ENCODE measurements at places on chromosomes 11 and 22. TPM values are rescaled to one million over a fixed set of nuclear protein-coding genes. Genes with fewer than 3 reads are reported as not detected.
A peak's percentile ranks its signal among the peaks of the same experiment; 100 is the strongest.

GAL3ST3 gene
- 1.9 TPM for polyA plus RNA-seq

PRODH gene
- polyA plus RNA-seq = 0.03 TPM

DNA sequence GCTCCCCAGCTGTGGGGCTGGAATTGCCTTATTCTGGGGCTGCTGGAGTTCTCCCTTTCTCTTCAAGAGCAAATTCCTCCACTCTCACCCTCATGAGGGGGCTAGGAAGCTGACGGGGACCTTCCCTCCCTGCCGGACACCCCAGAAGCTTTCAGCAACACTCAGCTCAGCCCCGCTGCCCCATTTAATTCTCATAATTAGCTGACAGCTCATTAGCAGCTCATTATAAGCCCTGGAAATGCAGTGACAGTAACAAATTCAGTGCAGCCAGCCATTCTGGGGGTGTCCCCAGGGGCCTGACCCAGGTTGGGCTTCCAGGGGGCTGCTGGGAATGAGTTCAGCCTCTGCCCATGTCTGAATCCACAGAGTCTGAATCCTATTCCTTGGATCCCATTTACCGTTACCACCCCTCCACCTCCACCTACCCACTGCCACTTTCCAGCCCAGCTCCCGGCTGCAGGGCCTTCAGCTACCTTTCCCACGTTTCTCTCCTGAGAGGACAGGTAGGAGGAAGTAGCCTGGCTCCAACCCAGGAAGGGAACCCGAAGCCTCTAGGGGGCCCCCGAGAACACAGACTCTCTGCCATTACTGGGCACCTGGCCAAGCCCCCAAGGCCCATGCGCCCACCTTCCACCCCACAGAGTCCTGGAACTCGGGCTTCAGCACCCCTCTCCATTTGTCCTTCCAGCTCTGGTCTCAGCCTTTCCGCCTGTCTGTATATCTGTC lies 101.7 kb upstream of the LMO1 start:
- DNase-seq = no peak

GRCh38 chr11:57482782-57483561 lies 22.6 kb downstream of the RTN4RL2 start:
- DNase-seq = peak; percentile 96

- DNase-seq = no peak
Measured at GRCh38 chr11:14081581-14082231, 119.2 kb downstream of the SPON1 start.

DNA sequence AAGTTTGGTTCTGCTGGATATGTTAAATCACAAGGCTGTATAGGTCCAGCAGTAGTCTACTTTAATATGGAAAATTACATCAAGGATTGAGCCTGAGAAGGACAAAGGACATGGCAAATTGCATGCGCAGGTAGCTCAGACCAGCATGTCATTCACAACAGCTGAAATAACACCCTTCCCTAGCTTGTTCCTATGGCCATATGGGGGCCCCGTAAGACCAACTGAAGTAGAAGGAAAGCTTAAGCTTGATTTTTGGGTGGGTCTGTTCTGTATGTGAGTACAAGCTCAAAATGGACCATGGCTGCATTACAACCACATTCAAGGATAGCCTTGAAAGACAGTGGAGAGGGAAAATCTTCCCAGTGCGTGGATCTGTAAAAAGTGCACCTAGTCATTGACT lies 20.6 kb upstream of the PDE3B start:
- no peak for DNase-seq

DNA sequence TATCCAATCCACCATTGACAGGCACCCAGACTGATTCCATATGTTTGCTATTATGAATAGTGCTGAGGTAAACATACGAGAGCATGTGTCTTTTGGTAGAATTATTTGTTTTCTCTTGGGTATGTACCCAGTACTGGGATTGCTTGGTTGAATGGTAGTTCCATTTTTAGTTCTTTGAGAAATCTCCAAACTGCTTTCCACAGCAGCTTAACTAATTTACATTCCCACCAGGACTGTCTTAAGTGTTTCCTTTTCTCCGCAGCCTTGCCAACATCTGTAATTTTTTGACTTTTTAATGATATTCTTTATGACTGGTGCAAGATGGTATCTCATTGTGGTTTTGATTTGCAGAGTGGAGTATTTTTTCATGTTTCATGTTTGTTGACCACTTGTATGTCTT lies 8.3 kb downstream of the FDX1 start:
- no peak for DNase-seq

GRCh38 chr11:2745511-2745910 lies 45.7 kb upstream of the KCNQ1OT1 start:
- DNase-seq = no peak

DNA sequence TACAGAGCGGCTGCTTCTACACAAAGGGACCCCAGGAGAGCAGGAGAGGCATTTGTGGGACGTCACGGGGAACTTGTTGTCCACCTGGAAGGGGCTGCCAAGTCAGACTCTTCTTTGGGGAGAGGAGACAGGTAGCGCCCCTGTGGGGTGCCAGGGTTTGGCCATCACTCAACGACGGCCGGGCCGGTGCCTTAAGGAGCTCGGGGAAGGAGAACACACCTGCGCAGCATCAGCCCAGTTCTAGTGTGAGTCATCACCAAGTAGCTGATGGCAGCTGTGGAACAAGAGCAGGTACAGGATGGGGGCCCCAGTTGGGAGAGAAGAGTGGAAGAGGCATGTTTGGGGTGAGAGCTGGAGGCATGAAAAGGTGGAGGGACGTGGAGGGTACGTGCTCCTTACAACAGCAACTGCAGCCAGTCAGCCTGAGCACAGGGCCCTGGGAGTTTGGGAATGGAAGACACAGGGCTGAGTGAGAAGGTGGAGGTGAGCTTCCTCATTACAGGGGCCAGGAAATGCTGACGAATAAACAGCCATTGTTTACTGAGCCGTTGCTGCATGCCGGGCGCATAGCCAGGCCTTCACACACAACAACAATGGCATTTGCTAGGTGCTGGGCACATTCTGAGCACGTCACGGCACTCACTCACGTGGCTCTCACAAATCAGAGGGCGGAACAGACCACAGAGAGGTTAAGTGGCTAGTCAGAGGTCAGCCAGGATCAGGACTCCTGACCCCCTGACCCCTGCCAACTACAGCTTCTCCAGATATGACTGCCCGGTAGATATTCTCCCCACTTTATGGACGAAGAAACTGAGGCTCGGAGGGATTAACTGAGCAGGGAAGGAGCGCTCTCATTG lies 29.1 kb upstream of the TP53I11 start:
- DNase-seq = no peak

Data from SK-N-SH (cell line).